ENCODE measurements at places on chromosomes 12 and 14.

DNA sequence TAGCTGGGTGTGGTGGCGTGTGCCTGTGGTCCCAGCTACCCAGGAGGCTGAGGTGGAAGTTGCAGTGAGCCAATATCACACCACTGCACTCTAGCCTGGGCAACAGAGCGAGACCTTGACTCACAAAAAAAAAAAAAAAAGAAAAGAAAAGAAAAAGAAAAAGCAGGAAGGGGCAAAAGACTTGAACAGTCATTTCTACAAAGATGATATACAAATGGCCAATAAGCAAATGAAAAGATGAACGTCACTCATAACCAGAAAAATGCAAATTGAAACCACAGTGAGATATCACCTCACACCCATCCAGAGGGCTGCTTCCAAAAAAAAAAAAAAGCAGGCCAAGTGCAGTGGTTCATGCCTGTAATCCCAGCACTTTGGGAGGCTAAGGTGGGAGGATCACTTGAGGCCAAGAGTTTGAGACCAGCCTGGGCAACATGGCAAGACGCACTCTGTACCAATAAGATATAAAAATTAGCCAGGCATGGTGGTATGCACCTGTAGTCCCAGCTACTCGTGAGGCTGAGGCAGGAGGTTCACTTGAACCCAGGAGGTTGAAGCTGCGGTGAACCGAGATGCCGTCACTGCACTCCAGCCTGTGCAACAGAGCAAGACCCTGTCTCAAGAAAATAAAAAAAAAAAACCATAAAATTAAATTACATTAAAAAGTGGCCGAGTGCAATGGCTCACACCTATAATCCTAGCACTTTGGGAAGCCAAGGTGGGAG lies 20.5 kb downstream of the UBC start:
- DNase-seq, result no peak

DNA sequence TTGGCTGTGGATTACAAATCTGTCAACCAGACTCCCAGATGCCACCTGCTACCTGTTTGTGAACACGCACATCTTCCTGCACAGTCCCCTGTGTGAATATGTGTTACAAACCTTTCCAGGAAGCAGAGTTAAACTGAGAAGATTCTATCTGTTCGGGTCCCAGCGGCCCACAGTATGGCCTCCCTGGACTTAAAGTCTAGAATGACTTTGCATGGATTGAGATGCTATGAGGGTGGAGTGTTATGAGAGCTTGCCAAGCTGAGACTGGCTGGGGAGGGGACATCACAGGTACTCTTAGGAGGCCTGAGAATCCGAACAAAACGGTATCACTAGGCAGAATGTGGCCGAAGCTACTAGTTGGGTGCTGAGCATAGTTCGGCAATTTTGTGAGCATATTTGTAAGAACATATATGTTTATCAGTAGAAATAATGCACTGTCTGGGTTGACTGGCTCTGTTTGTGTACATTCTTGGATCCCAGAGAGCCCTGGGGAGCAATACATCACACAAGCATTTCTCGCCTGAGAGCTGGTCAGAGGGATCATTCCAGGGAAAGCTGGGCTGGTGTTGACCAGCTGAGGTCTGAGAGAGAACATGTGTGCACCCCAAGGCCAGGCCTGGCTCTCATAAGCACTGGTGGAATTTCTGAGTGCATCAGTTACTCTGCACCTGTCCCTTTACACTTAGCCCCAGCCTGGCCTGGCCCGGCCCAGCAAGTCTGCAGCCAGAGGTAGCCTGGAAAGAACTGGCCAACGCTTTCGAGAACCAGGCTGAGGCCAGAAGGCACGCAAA lies 29.8 kb upstream of the LTBP2 start:
- DNase-seq, result no peak

DNA sequence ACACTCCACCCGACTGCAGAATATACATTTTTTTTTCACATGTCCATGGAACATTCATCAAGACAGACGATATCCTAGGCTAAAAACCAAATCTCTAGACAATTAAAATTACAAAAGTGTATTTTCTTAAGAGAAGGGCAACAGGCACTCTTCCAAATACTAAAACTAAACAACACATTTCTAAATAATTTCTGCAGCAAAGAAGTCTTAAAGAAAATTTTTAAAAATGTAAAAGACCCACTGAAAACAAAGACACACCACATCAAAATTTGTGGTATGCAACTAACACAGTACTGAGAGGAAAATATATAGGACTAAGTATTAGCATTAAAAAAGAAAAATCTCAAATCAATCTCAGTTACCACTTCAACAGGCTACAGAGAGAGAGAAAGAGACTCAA lies 570.0 kb downstream of the SLC16A7 start:
- DNase-seq, result no peak

DNA sequence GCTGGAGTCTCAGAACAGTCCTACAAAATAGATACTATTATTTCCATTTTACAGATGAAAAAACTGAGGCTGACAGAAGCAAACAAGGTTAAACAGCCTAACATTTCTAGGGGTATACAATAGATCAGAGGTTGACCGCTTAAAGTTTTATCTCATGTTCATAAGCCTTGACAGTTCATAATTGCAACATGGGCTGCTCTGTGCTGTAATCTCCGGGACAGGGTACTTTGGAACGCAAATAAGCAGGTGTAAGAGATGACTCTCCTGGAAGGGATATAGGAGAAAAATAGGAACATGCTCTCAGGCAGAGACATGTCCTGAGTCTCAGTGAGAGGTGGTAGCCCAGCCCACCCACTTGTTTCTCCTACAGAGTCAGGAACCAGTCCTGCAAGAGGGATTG lies 72.8 kb upstream of the RBM19 start:
- DNase-seq, result no peak

DNA sequence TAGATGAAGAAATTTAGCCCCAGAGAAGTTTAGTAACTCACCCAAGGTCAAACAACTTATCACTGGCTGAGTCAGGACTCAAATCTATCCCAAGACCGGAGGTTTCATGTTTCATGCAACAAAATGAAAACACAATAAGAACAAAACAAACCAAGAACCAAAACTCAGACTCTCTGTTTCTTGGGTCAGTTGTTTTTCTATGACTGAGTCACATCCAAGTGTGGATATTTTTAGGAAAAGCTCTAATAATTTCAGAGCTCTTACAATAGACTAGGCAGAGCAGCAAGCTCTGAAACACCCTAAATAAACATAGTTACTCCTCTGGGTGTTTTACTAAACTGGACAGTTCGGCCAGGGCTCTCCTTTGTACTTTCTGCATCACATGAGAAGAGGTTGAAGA lies 87.6 kb upstream of the PRB2 start:
- DNase-seq, result no peak

- DNase-seq, result no peak
These were observed 111.9 kb downstream of the CALM1 start for GRCh38 chr14:90508536-90509254.

DNA sequence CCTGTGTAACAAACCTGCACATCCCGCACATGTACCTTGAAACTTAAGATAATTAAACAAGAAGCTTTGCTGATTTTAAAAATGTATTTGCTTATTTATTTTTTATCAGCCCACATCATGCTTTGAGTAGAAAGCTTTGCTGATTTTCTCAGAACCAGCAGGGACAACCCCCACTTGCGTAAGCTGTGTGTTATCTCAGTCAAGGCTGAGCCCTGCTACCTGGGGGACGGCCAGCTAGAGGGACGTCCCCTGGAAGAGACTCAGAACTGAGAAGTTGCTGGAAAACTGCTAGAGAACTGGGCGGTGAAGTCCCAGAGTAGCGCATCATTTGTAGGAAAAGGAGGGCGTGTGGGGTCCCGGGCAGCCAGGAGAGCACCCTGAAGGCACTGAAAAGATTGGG lies 4.1 kb upstream of the PLEK2 start:
- DNase-seq, result no peak

DNA sequence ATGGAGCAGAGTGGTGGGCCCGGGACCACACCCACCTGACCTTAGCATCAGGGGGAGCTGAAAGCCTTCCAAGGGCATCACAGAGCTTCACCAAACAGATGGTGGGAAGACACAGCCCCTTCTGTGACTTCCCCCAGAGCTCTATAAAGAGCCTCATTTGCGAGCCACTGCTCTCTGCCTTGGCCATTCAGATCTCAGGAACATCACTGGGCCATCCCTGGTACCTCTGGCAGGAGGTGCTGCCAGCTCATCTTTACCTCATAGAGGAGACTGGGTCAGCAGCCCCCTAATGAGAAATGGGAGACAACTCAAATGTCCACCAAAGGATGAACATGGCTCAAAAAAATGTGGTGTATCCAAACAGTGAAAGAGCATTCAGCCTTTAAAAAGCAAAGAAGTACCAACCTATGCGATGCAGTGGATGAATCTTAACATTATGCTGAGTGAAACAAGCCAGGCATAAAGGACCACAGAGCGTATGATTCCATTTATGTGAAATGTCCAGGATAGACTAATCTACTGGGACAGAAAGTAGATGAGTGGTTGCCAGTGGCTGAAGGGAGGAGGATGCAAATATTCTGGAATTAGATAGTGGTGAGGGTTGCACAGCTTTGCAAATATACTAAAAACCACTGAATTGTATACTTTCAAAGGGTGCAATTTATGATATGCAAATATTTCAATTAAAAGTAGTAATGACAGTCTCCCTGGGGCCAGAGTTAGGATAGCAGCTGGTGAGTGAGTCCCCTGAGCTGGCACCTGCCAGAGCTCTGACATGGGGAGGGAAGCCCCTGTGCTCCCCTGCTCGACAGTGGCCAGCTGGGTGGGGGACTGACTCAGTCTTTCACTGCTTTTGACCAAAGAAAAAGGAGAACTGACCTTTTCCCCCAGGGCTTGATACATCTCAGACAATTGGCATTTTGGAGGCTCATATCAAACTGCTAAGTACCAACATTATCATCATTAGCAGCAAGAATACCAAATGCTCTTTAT lies 116.6 kb downstream of the GCH1 start:
- DNase-seq, result no peak

DNA sequence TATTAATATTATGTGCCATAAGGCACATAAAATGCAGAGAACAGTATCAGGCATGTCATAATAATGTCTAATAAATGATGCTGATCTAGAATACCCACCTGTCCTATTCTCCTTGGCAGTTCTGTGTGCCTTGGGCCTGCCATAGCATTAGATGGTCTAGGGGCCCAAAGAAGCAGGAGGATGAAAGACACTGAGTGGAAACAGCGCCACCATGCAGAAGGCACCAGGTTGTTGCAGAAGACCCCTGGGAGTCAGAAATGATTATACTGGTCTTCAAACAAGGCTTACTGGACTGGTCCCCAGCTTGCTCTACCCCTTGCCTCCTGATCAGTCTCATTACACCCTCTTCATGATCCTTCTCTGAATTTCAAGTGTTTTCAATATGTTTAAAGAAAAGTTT lies 353.3 kb downstream of the GRIN2B start:
- no peak for DNase-seq

DNA sequence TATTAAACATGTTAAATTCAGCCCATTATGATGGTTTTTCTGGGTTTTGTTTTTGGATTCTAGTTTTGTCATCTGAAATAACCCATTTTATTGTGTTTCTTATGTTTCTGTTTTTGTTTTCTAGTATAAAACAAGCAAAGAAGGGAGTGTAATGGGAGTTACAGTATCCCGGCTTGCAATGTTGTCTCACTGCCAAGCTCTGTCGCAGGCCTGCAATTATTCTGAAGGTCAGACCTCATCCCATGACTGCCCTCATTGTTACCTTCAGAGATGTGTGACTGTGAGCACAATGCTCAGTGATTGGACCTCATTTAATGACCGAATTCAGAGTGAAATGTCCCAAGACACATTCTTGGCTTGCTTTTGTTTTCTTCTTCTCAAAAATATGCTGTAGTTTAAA lies 73.0 kb upstream of the ATF1 start:
- DNase-seq, result no peak

- no peak for DNase-seq
These were observed 73.9 kb downstream of the HSD17B6 start for GRCh38 chr12:56836800-56837663.

- DNase-seq, result no peak
These were observed 79.7 kb upstream of the MYF6 start for GRCh38 chr12:80627782-80628181.

DNA sequence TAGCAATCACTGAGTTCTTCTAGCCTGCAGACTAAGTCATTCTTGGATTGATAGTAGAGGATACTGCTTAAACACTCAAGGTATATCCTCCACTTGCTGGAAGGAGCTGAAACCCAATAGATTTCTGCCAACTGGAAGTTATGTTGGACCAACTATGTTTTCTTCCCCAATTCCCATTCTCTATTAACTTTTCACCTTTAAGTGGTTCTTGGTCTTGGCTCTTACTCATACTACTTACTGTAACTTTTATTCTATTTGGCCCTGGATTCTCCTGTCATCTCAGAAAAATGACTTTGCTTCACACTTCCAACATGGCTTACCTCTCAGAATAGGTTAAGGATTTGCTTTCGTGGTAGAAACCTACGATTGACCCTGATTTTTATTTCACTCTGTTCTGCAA lies 244.9 kb downstream of the ADAMTS20 start:
- DNase-seq, result no peak

GRCh38 chr14:80522411-80522810 lies 311.1 kb upstream of the DIO2 start:
- DNase-seq, result no peak

DNA sequence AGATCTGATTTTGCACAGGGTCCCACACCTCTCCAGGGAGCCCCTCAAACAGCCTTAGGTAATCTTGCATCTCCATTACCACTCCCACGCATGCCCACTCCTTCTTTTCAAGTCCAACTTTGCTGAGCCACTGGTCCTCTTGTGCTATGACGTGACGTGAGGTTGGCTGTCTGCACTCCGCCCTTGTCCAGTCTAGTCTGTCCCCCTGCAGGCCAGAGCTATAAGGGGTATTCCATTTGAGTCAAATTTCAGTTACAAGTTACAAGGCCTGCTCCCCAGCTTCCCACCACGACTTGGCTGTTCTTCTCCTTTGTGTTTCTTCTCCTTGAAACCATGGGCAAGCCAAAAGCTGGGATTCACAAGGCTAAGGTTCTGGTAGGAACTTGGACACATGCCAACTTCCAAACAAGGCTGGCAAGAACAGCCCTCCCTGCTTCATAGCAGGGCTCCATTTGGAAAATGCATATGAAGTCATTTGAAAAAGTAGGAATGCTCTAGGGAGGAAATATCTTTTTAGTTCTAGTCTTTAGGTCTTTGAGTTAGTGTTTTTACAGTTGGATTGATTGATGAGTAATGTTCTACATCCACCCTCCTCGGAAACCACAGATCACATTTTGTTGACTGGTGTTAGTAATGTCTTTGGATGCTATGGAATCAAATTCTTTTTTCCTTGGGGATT lies 49.1 kb downstream of the KCNA1 start:
- DNase-seq, result no peak

- peak; percentile 87 for DNase-seq
These were observed 281.6 kb upstream of the NPAS3 start for GRCh38 chr14:32657081-32657480.

DNA sequence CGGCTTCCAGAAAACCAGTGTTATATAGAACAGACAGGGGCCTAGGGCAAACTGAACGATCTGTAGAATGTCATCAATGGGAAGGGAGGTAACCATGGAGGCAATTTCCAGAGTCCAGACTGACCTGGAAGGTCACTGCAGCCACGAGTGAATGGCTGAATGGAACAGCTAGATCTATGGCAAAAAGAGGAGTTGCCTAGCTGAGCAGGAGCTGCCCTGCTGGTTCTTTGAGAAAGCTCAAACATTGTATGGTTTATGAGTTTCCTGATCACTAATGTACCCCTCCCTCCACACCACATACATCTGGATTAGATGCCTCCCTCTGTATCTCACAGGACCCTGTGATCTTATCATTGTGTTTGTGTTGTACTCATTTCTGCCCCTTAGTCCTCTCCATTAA lies 1.0 kb upstream of the RERG start:
- DNase-seq, result no peak
